ENCODE measurements at places on chromosomes 5 and 9.

DNA sequence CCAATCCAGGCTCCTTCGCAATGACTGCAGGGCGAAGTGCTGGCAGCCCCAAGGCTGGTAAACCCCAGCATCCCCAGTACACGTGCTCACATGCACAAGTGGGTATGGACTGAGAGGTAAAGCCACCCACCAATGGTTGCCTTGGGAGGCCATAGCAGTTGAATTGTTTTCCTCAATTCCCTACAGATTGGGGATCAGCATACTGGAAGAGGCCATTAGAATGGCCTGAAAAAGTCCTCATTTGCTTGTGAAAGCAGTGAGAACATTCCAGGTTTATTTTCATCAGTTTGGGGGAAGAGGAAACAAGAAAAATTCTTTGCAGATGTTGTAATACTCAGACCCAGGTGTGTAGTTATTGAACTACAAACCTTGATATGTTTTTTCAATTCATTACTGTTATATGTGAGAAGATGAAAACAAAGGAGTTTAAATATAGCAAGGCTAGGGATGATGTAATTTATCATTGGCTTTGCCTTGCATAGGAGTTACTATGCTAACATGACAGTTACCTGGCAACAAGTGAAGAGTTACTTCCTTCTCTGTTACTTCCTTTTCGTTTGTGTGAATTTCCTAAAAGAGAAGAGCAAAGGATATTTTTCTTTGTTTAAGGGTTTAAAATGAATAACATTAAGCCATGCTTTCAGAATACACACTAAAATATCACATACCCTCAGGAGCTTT lies 36.4 kb downstream of the MTMR12 start:
- no peak for DNase-seq

DNA sequence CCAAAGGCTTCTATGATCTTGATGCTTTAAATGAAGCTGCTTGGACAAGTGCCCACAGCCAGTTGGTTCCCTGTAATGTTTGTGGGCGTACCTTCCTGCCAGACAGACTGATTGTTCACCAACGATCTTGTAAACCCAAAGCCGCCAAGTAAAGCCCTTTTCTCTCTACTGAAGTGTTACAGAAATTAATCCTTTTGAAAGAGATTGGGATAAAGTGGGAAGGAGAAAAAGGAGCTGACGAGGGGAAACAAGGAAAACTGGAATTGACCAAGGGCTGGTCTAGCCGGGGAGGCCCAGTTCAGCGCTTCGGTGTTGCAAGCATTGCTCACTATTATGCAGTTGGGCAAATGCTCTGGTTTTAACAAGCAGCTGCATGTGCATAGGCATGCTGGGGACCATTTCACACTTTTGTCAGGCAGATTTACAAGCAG lies 53.2 kb downstream of the ZNF474 start:
- DNase-seq, result no peak

DNA sequence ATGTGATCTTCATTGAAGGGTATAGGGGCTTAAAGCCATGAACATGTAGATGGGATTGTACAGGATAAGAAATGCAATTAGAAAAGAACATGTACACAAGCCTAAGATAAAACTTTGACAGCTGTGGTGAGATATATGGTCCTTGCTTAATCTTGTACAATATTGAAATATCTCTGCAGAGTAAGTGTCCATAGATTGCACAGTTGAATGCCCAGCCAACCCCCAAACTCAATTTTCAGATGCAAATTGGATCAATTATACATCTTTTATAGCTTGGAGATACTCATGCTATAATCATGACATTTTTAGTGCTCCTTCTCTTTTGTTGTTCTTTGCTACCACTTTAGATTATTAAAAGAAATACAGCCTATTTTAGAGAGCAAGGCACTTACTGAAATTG lies 59.5 kb upstream of the CHSY3 start:
- no peak for DNase-seq

- no peak for DNase-seq
These were observed 1772.4 kb upstream of the CDH9 start for GRCh38 chr5:28810751-28811136.

DNA sequence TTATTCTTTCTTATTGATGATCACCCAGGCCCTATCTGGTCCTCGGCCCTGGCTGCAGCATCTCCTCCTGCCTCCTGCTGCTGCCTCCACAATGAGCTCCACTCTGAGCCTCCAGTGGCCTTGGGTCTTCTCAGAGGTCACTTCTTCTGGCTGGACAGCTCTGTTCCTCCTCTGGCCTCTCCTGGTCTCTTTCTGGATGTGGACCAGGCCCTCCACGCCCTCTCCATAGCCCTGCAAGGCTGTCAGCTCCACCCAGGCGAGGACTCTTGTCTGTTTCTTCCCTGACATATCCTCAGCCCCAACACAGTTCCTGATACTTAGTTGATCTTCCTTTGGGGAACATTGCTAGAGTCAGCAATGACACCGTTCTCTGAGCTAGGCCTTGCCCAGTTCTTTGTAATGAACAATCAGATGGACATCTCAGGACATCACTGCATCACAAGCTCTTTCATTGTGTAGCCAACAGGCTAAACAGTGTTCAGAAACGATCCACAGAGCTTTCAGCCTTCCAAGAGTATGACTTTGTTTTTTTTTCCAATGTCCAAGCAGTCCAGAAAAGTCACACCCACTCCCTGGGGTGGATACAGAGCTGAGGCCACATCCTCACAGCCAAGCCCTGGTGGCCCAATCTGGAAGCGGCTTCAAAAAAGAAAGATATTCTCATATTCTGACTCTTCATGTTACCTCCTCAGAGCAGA lies 62.5 kb upstream of the DNAH5 start:
- DNase-seq, result no peak

DNA sequence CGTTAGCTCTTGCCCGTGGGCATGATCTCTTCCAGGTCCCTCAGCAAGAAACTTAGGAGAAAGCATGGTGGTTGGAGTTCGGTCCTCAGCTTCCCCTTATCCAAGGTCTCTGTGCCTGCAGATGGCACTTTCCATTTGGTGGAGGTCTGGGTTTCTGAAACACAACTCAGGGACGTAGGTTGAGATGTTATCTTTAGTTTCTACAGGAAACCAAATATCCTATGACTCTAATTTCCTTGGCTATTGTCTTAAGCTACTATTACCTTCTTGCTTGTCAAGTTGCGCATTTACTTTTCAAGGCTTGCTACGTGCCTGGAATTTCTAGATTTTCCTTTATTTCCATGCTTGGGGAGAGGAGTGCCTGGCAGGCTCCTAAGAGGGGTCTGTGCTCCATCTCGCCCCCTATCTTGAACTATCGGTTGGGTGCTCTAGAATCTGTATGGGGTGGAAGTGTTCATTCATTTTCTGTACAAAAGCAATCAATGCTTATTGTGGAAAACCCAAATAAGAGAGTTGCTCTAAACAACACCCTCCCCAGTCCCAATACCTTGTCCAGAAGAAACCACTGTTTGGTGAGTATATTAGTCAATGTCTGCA lies 32.9 kb upstream of the KCNIP1 start:
- DNase-seq, result no peak

GRCh38 chr9:104861397-104861796 lies 66.6 kb downstream of the ABCA1 start:
- DNase-seq, result no peak

DNA sequence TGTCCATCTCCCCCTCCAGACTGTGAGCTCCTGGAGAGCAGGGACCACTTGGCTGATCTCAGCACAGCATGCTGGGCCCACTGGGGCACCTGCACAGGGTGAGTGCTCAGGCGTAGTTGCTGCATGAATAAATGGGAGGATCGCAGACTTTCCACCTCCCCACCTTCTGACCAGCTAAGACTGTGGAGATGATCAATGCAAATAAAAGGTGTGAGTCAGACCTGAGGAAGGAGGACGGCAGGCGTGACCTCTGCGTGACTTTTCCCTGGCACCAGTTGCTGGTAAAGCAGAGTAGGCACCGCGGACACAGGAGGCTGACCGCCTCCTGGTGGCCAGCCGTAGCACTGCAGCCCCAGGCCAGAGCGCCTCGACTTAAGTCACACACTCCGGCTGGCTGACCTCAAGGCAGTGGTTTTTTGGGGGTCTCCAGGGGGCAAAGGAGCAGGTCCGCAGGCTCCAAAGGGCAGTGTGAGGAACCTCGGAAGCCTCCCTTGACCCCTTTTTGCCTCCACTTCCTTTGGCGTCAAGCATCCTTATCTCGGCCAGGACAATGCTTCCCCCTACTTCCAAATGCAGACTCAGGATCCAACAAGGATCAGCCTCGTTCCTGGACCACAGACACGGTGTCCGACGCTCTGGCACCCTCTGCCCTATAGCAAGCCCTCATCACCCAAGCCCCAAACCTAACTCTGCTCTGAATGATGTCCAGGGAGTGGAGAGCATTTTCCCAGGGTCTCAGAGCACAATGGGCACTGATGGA lies 12.7 kb upstream of the TDRD7 start:
- DNase-seq, result no peak

DNA sequence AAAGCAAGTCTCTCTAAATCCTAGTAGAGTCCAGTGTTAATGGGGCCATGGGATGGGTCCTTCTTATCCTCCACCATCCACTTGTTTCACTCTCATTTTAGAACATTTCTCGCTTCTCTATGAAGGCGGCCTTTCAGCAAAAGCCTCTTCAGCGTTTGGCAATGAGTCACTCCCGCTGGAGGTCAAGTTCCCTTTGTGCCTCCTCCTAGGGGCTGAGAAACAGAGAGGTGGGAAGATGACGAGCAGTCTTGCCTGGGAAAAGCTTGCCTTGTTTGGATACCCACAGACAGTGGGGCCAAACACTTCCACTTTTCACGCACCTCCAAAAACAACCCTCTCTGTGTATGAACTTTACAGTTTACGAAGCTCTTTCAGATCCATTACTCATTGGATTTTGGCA lies 168.8 kb downstream of the GABBR2 start:
- DNase-seq, result no peak

DNA sequence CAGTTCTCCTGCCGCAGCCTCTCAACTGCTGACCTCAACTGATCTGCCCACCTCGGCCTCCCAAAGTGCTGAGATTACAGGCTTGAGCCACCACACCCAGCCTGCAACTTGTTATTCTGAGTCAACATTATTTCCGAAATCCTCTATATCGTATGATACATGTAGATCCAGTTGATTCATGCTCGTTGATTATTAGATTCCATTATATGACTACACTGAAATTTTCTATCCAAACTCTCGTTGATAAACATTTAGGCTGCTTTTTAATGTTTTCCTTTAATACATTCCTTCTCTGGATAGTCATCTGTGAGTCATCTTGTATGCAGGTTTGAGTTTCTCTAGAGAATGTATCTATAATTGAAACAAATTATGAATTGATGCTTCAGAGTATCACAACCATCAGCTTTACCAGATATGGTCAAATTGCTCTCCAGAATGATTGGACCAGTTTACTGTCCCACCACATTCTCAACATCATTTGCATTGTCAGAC lies 4.1 kb downstream of the CDK7 start:
- no peak for DNase-seq

DNA sequence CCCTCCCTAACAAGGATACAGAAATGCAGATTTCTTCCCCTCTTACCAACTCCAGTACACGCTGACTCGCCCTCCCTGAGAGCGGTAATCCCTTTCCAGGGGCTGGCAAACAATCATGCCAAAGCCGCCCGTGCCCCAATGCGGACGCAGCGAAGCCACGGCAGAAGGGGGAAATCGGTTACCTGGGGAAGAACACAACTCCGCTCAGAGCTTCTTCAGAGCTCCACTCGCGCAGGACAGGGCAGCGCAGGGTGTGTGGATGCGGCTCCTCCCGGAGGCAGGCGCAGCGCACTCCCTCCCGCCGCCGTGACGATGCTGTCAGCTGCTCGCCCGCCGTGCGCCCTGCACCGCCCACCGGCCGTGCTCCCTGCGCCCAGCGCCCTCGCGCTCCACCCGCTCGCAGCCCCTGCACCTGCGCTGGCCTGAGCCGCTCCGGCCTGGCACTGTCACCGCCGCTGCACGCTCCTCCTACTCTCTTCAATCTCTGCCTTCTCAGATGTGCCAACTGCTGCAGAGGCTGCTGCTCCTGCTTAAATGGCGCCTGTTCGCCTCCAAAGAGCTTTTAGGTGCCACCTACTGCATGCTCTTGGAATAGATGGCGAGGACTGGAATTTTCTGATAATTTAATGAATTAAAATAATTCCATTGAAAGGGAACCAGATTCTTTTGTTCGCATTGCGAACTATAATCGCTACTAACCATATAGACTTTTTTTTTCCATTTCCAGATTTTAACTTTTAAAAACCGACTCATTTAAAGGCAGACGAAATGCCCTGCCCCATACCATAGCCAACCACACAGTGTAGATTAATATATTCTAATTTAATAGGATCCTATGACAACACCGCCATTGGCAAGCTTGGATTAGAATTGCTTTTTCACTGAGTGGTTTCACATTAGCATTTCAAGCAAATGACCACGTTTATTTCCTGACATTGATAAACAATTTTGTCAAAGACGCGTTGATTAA lies at the start of gene DIRAS2:
Gene DIRAS2, minus strand, starts transcription at position 255 of the 970 bp plus-strand sequence. CDS start 28,997 bp downstream, outside the sequence.
- DNase-seq, result peak; percentile 78

GRCh38 chr5:135508496-135509005 lies 27.2 kb downstream of the NEUROG1 start:
- peak; percentile 68 for DNase-seq

DNA sequence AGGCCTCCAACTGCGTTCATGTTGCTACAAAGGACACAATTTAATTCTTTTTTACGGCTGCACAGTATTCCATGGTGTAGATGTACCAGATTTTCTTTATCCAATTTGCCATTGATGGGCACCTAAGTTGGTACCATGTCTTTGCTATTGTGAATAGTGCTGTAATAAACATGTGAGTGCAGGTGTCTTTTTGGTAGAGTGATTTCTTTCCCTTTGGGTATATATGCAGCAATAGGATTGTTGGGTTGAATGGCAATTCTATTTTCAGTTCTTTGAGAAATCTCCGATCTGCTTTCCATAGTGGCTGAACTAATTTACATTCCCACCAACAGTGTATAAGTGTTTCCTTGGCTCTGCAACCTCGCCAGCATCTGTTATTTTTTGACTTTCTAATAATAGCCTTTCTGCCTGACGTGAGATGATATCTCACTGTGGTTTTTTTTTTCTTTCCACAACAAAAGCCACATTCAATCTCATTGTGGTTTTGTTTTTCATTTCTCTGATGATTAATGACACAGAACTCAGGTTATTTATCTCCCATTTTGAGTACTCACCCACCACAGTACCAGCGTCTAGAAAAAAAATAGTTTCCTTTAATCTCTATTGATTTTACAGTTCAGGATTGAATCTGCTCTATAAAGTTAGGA lies 21.9 kb downstream of the ARRDC3 start:
- no peak for DNase-seq

DNA sequence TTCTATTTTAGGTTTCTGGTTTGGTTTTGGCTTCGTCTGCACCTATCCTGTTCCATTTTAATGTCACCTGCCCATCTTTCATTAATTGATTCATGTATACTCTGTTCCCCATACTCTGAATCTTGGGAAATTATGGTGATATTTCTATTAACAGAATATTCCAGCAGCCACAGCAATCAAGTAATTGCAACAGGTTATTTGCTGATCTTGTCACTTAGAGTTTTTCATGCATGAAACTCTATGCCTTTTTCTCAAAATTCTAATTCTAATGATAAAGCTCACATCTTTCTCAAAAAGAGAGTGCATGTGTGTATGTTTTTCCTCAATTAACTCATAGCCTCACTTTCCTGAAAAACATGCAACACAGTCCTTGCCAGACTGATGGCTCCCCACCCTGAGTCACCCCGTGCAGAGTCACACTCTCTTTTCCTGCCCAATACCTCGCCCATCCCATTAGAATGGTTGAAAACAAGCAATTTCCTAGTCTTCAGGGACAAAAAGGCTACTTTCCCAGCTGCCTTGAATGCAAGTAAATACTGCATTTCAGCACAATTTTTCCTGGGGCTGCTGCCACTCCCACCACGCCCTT lies 15.6 kb downstream of the GFRA3 start:
- DNase-seq, result no peak
